ENCODE measurements at places on chromosomes 6 and 20. TPM values are rescaled to one million over a fixed set of nuclear protein-coding genes. Genes with fewer than 3 reads are reported as not detected.

The EFCAB8 gene
- not detected for polyA plus RNA-seq

The ANKRD66 gene
- not detected for polyA plus RNA-seq

The PTK6 gene
- not detected for polyA plus RNA-seq

The NR2E1 gene
- polyA plus RNA-seq: not detected

The RIMS4 gene
- 0.03 TPM for polyA plus RNA-seq

The CLVS2 gene
- polyA plus RNA-seq: not detected

The CST2 gene
- 0.12 TPM for polyA plus RNA-seq

The SOX18 gene
- polyA plus RNA-seq: not detected

The PKHD1 gene
- not detected for polyA plus RNA-seq

DNA sequence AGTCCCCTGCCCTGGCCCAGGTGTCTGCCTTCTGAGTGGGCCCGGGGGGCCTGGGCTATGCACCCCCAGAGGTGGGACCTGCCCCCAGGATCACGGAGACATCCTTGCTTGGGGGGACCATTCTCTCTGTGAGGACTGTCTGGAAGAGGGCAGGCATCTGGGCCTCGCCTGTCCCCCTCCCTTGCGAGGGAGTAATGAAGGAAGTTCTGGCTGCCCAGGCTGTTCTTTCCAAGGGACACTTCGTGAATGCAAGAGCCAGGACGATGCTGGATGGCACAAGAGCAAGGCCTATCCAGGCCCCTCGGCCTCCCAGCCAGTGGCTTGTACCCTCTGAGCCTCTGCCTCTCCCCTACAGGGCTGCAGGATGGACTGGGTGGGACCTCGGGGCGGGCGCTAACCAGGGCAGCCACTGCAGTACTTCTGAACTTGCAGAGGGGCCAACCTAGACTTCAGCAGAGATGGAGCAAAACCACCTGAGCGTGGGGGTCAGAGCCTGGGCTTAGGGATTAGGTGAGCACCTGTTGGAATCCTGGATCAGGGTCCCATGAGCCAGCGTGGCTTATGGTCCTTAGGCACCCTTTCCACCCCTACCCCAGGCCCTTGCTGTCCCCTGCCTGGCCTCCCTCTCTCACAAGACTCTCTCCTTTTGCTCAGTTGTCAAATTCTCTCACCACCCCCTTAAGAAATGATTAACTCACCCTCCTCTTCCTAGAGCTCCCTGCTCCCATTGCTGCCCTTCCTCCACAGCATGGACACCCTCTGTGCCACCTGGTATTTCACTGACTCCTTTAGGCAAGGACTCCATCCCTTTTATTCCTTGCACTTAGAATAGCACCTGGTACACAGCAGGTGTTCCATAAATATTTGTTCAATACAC, 53.2 kb downstream of the CTCFL start:
- DNase-seq: no peak

DNA sequence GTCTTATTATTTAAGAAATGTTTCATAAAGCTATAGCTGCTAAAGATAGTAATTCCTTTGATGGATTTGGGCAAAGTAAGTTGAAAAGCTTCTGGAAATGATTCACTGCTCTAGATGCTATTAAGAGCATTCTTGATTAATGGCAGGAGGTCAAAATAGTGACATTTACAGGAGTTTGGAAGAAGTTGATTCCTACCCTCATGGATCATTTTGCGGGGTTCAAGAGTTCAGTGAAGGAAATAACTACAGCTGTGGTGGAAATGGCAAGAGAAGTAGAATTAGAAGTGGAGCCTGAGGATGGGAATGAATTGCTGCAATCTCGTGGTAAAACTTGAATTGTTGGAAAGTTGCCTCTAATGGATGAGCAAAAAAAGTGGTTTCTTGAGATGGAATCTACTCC, 316.1 kb downstream of the UTRN start:
- no peak for DNase-seq

DNA sequence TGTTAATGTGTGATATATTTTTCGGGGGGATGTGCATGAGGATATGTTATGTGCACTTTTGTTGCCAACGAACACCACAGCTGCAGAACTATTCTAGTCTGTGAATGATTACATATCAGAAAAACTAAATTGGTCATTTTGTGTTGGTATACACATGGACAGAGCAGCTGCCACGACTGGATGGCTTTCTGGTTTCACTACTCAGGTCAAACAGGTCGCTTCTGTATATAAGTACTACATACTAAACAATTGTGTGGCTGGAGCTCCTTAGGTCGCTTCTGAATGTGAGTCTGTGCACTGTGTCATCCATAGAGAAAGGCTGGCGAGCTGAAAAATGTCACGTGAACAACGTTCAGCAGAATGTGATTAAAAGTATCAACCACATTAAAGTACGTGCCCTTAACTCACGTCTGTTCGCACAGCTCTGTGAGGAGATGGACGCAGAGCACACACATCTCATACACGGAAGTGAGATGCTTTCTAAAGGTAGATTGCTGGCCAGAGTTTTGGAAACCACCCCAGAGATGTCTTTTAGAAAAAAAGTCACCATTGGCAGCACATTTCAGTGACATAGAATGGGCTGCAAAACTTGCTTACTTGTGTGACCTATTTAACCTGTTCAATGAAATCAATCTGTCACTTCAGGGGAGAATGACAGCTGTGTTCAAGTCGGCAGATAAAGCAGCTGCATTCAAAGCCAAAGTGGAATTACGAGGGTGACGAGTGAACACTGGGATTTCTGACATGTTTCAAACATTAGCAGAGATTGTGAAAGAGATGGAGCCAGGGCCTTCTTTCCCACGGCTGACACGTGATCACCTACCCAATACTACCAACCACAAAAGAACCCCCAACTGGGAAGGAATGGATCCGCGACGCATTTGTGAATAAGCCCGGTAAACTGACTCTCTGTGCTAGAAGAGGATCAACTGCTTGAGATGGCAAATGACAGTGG, 176.6 kb downstream of the PDE10A start:
- DNase-seq: no peak

DNA sequence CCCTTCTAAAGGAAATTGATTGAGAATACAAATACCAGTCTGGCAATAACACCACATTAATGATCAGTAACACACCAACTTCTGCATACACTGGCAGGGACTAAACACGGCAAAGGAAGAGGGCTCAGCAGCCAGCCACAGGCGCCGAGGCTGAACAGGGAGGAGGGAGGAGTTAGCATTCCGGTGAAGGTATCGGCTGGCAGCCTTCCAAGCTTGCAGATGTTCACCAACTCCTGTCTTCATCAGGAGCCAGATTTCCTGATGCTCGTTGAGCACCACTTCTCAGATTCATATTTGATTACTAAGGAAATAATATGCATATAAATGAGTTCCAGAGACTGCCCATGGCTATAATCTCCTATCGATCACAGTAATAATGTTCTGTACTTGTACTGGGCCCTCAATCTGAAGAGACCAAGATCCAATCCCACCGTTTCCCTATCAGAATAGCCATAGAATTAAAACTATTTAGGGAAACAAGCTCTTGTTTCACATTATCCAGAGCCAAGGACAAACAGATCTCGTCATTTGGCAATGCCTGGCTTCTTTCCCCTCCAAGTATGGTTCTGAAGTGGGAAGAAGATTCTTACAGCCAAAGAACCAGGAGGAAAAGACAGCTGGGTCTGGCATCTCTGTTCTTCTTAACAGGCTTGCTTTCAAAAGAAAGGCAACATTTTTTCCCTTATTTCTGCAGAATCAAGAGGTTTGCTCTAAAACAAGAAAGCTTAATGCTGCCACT, 42.2 kb downstream of the GFOD1 start:
- DNase-seq: peak; percentile 63

GRCh38 chr6:150977281-150977680, 111.8 kb downstream of the MTHFD1L start:
- DNase-seq: no peak

DNA sequence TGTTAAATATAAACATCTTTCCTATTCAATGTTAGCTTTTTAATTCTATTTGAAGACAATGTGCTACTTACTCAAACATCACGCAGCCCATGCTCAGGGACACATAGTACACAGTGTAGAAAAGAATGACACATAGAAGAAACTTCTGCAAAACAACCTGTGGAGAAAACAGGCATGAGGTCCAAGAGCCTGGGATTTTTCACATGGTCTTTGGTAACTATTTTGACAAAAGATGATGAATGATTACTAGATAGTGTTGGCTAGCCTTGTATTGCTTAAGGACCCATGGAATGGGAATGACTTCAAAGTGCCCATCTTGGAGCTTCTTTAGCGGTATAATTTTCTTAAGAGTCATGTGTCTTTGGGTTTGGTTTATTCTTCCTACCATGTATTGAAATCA, 15.4 kb downstream of the TMEM244 start:
- DNase-seq: no peak

DNA sequence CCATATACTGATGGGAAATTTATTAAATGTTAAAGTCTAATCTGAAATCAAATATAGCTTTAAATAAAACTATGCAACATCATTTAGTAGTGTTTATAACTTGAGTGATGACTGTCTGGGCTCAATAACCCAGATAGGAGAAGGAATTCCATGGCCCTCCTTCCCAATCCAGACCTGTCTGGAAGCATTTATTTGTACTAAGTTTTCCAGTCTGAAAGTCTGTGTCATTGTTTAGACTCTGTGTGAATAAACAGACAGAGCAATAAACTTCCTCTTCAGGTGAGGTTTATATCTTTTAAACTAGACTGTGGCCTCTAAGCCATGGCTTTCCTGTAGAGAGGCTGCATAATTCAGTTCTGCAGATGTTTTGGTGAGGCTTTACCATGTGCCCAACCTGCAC, 176.4 kb downstream of the SOX4 start:
- peak; percentile 67 for DNase-seq

DNA sequence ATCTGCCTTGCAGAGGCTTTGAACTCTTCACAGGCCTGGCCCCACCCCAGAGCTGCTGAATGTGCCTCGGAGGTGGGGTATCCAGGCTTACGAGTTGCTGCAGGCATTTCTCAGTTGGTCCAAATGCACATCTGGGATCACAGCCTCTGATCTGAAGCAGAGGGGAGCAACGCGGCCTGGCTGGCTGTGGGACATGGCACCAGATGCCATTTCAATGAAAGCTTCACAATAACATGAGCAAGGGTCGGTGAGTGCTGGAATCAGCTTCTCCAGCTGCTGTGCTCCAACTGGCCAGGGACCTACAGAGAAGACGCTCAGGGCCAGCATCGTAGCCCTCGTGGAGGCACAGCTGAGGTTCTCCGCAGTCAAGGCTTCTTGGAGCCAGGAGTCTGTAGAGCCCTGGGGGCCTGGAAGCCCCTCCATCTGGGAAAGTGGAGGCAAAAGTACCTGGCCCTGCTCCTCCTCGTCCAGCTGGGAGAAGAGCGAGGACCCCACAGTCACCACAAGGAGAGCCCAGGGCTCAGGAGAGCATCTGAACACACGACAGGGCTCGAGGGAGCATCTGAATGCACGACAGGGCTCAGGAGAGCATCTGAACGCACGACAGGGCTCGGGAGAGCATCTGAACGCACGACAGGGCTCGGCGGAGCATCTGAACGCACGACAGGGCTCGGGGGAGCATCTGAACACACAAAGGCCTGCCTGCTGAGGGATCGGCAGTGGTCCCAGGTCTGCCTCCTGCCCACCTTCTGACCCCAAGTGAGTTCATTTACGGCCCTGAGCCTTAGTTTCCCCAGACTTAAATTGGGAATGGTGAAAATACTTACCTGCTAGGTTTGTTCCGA, 165.2 kb downstream of the DLL1 start:
- no peak for DNase-seq

- DNase-seq: no peak
Observed at GRCh38 chr20:17621229-17621968, 51.5 kb downstream of the DSTN start.

GRCh38 chr6:166938150-166938549, 18.2 kb downstream of the RNASET2 start:
- DNase-seq: no peak

DNA sequence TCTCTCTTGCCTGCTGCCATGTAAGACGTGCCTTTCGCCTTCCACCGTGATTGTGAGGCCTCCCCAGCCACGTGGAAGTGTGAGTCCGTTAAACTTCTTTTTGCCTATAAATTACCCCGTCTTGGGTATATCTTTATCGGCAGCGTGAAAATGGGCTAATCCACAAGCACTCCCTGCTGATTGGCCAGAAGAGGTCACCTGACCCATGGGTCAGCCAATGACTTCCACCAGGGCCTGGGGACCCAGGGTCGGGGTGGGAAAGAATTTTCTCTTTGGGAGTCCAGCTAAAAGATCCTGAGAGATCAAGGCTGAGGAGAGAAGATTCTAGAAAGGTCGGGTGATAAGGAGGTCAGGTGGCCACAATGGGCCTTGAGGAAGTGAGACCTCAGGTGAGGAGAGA, 17.1 kb downstream of the ZBP1 start:
- DNase-seq: no peak

DNA sequence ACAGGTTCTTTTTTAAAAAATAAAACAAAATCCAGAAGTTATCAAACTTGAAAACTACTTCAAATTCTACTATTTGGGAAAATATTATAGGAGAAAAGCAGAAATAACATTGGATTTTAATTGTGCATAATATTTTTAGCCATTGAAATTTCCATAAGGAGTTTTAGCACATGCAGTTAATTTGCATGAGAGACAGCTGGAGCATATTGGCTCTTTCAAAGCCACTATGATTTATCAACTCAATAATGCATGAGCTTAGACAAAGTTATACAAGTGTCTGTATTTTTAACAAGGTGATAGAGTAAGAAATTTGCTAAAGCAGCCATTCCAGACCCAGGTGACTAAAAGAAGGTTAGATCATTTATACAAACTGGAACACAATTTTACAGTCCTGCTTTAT, 189.0 kb upstream of the TFAP2D start:
- DNase-seq: no peak

- DNase-seq: peak; percentile 49
Observed at GRCh38 chr6:112338166-112338709, 8.9 kb upstream of the RFPL4B start.

GRCh38 chr6:81002126-81002525, 750.4 kb downstream of the TENT5A start:
- peak; percentile 16 for DNase-seq

DNA sequence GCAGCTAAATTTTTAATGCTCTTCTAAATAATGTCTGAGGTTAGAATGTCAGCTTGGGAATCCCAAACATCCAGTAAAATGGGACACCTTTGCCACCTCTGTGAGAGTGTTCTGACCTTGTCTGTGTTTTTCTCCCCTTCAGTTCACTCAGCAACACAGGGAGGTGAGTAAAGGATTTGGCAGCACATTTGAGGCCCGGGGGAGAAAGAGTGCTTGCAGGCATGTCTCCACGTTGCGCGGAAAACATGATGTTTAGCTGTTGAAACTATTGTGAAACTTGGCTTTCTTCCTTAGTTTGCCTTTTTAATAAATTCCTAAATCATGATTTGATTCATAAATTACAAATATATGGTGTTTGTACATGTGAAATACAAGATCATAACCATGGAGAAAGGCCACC, 707.8 kb upstream of the FLRT3 start:
- no peak for DNase-seq

DNA sequence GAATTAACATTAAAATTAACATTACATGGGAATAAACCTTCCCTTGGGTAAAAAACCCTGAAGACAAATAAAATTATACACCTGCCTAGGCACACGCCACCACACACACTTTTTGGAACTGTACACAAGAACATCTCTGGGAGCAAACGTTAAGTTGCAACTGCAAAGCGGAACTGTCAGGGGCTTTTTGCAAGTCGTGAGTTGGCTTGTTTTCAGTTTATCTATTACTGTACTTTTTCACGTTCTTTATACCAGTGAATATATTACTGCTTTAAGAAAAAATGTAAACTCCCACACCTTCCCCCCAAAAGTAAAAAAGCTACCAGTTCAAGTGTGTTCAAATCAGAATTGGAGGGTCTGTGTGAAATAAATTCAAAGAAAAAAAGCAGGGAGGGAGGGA, 65.5 kb upstream of the NFATC2 start:
- no peak for DNase-seq

GRCh38 chr6:39908838-39909583, 25.3 kb downstream of the MOCS1 start:
- DNase-seq: no peak
